Hematopoietic multipotent progenitor cell treated with erythropoietin and hydrocortisone succinate and interleukin-3 and kit ligand, for 17 days (in vitro differentiated cells): ENCODE measurements at places on chromosomes 6 and 20.

- no peak for DNase-seq
Measured at GRCh38 chr20:4299773-4300172, 284.4 kb upstream of the RNF24 start.

GRCh38 chr6:100553243-100553642 lies 88.5 kb upstream of the SIM1 start:
- no peak for DNase-seq

DNA sequence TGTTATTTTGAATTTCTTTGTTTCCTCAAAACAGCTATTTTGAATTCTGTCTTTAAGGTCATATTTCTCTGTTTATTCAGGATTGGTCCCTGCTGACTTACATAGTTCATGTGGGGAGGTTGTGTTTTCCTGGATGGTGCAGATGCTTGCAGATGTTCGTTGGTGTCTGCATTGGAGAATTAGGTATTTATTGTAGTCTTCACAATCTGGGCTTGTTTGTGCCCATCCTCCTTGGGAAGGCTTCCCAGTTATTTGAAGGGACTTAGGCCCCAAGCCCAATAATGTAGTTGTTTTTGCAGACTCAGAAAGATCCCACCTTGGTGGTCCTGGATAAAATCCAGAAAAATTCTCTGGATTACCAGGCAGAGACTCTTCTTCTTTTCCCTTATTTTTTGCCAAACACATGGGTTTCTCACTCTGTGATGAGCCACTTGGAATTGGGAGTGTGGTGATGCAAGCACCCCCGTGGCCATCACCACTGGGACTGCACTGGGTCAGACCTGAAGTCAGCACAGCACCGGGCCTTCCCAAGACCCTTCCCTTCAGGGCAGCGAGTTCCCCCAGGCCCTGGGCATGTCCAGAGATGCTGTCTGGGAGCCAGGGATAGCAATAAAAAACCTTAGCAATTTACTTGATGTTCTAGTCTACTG lies 81.6 kb upstream of the EZR start:
- DNase-seq, result no peak

DNA sequence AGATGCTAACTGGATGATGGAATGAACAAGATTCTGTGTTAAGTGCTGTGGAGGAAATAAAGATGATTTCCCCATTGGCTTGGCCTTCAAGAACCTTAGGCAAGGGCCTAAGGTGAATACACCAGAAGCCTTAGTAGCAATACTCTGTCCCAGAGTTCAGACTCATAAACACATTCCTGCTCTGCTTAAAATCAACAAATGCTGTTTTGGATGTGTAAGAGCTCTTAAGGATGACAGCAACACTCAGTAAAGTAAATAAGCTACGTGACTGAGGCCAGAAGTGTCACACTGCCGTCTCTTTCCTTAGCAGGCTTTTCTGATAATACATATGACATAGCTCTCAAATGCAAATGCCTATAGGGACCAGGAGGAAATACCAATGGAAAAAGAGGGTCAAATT lies 90.6 kb downstream of the EYA2 start:
- DNase-seq, result no peak

DNA sequence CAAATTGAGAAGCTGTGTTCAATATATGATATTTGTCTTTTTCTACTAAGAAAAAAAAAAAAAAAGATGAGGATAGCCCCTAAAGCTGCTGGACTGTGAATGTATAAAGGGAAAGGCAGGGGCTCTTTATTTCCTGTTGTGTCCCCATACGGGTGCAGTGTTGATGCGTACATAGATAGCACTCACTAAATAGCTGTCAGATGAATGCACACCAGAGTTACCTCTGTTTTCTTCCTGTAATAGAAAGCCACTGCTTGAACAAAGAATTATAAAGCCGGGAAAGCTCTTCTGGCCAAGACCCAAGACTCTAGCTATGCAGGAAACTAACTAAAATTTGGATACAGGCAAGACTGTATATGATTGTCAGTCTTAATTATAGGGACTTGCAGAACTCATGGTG lies 260.0 kb downstream of the FARS2 start:
- DNase-seq, result no peak

- DNase-seq, result no peak
Measured at GRCh38 chr6:151007076-151007475, 141.6 kb downstream of the MTHFD1L start.

DNA sequence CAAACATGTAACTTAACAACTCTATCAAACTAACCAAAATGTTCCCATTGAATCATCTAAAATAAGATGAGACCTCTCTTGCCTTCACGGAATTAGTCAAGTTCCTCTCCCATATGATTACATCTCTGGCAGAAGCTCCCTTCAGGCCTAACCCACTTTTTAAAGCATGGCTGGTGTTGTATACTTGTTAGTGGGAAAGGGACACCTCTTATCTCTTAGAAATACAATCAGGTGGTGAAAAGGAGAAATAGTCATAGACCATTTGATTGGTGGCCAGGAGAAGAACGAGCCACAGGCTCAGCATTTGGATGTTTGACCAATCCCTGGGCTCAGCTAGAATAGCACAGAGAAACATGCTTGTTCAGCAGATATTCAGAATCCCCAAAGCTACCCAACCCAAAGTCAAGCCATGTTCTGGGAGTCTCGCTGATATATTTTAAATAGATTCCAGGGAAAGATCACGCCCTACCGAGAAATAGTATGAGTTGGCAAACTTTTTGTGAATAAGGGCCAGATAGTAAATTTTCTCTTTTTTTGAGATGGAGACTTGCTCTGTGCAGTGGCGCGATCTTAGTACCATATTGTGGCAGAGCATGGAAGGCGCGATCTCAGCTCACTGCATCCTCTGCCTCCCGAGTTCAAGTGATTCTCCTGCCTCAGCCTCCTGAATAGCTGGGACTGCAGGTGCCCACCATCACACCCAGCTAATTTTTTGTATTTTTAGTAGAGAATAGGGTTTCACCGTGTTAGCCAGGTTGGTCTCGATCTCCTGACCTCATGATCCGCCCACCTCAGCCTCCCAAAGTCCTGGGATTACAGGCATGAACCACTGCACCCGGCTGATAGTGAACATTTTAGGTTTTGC lies 126.3 kb upstream of the MYLIP start:
- no peak for DNase-seq

DNA sequence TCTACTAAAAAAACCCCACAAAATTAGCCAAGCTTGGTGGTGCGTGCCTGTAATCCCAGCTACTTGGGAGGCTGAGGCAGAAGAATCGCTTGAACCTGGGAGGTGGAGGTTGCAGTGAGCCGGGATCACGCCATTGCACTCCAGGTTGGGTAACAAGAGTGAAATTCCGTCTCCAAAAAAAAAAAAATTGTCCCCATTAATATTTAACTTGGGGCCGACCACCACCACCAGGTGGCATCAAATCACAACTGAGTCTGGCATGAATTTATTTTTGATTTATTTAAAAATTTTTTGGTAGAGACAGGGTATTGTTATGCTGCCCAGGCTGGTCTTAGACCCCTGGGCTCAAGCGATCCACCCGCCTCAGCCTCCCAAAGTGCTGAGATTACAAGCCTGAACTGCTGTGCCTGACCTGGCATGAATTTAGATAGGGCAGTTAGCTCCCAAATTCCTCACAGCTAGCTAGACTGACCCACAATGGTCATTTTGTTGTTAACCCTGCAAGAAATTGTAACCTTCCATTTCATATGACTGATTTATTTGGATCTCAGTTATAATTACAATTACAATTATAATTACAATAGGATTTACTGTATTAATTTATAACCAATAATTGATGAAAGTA lies 17.1 kb upstream of the BEND3 start:
- DNase-seq, result no peak
